AG04449 (cell line): ENCODE measurements at places on chromosomes 3 and 15.

- no peak for DNase-seq
Observed at GRCh38 chr15:100275641-100276040, 66.1 kb downstream of the ADAMTS17 start.

DNA sequence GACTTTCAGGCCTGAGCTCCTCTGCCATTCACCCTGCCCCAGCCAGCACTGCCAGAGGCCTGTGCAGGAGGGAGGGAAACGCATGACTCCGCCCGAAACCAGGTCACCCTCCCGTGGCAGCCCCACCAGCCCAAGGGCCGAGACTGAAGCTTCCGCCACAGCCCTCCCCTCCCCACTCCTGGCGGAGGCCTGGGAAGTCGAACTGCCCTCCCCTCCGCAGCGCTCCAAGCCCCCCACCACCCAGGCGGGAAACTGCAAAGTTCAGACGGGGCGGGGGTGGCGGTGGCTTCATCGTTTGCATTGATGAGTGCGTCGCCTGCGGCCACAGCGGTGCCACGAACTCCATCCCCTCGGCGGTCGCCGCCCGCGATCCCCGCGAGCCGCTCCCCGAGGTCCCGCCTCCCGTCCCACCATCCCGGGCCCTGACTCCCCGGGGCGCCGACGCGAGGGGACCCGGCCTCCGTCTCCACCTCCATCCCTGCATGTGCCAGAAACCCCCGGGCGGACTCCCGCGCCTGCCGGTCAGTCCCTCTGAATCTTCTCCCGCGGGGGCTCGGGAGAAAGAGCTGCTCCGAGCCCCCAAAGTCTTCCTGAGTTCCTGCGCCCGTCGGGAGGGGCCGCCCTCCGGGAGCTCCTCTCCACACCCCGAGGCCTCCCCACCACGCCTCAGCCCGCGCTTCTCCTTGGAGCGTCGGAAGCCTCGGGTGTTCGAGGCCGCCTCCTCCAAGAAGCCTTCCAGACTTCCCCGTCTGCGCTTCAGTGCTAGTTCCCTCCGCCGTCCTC, 698 bp downstream of the MELTF start:
- DNase-seq = no peak

GRCh38 chr3:3798631-3799113, 559 bp upstream of the LRRN1 start:
- no peak for DNase-seq

DNA sequence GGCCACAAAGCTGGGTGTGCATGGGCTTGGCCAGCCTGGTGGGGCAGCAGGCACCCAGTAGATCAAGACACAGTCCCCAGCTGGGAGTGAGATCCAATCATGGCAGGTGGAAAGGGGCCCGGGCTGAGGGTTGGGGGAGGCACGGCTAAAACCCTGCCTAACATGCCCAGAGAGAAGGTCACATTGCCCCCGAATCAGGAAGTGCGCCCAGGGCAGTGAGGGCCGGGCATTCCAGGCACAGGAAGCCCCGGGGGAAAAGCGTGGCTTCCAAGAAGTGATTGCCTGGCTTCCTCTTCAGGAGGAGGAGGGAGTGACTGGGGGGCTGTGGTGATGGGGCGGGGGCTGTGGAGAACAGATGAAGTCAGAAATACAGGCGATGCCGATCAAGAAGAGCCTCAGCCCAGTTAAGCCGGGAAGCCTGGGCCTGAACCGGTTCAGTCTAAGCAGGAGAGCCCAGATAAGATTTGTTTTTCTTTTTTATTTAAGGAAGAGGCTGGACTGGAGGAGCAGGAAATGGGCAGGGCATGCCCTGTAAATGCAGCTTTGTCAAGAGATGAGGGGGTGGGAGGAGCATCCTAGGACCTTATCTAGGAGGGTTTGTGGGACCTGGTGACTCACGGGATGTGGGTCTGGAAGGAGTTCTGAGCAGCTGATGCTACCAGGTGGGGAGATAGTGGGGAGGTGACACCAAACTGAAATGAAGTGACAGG, 83.9 kb downstream of the CHSY1 start:
- no peak for DNase-seq

DNA sequence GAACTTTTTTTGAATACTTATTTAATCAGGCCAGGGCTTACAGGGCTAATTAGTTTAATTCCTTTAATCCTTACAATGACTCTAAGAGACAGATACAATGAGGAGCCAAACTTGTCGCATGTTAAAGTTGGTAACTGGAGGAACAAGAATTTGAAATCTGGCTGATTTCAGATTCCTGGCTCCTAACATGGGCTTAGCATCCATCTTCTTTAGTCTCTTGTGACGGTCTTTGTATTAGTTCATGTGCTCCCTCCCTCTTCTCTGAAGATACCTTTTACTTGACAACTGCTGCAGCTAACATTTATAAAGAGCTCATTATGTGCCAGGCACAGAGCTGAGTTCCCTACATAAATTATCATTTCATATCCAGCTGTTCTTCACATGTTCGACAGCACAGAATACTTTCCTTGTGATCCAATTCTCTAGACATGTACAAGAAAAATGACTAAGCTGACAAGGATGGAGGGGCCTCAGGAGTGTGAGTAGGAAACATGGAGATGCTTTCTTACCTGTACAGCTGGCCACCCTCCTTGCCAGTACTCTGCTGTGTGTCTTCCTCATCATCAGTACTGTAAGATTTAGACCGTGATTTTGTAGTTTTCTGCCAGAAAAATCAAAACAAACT, 206.8 kb upstream of the STRIT1 start:
- DNase-seq = no peak

DNA sequence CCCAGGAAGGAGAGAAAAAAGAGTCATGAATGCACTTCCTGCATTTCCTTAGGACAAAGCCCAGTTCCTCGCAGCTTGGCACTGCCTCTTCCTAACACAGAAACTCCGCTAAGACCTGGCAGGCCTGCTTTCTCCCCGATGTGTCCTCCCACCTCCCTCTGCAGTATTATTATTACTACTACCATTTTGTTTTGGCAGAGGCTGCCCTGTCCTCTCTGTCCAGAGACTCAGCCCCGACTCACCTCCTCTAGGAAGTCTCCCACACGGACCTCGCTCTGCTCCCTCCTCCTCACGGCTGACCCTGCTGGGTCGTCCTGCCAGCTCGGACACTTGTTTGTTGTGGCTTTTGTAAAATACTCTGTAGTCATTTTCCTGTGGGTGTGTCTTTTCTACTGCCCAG, 107.2 kb upstream of the HACD2 start:
- DNase-seq = no peak

GRCh38 chr15:74185710-74186348, 12.3 kb downstream of the ISLR start:
- DNase-seq = no peak

DNA sequence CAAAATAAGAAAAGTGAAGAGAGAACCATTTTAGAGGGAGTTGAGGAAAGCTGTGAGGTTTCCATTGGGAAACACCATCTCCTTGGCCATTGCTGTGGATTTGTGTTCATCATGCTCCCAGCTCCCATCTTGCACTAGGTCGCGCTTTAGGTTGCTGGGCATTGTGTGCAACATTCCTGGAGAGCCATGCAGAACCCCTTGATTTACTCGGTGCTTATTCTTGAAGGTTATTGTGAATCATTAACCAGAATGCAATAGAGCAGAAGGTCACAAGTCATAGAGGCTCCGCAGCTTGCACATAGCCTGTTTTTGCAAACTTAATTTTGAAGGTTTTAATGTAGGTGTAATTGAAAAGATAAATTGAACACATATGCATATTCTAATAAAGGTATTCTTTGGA, 239.2 kb upstream of the IL12A start:
- no peak for DNase-seq

DNA sequence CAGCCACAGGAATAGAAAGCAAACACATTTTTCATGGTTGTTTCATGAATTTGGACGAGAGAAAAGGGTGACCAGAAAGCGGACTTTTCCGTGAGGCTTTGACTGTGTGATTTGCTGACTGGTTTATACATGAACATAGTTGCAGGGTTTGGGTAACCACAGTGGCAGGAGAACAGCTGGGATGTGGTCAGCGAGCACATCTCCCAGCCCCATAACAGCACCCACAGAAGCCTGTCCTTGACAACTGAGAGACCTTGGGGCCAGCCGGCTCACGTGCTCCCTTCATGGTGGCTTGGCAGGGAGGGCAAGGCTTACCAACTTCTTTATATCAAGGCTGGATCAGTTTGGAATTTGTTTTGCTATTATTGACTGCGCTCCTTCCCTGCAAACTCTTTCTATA, 13.2 kb upstream of the RGMA start:
- no peak for DNase-seq

- no peak for DNase-seq
Observed at GRCh38 chr3:157406394-157406793, 30.3 kb upstream of the PTX3 start.

DNA sequence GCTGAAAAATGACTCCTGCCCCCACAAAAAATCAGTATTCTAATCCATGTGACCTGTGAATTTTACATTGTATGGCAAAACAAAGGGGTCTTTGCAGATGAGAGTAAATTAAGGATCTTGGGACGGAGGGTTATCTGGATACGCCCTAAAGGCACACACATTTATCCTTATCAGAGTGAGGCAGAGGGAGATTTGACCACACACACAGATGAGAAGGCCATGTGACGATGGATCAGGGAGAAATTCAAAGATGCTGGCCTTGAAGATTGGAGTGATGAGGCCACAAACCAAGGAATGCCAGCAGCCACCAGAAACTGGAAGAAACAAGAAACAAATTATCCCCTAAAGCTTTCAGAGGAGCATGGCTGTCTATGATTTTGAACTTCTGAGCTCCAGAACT, 288.5 kb downstream of the XXYLT1 start:
- DNase-seq = no peak

DNA sequence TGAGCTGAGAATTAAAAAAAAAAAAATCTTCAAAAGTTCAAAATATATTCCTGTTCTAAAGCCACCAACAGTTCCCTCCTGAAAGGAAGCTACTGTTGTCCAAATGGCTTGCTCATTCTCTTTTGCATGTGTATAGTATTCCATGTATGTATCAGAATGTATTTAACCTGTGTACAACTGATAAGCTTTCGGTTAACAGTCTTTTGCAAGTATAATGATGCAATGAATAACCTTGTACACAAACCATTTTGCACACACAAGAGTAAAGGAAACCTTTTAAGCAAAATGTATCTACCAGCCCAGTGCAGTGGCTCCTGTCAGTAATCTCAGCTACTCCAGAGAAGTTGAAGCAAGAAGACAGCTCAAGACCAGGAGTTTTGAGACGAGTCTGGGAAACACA, 32.6 kb downstream of the TOPBP1 start:
- no peak for DNase-seq
